ENCODE measurements at places on chromosomes 7 and 10.
A peak's percentile ranks its signal among the peaks of the same experiment; 100 is the strongest.

- no peak for DNase-seq
Observed at GRCh38 chr7:98211221-98211675, at the start of gene BHLHA15. BHLHA15 (plus strand) TSS chr7:98211439; CDS start chr7:98212310, 871 bp downstream.

GRCh38 chr10:43703286-43703685 lies 54.6 kb upstream of the ZNF32 start:
- DNase-seq: no peak

DNA sequence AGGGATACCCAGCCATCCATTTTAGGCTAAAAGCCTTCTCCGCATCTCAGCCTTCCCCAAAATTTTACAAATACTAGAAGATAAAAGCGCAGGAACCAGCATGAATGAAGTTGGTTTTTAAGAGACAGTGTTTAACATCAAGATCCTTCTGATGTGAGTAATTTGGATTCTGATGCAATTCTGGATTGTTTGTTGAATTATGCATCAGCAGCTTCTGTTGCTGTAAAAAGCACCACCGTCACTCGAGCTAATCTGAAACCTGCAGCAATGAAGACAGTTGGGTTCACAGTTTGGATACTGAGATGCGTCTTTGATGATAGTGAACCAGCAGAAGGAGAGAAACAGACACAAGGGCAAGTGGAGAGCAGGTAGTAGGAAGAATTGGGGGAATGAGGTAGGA lies 179.2 kb downstream of the PLXNA4 start:
- no peak for DNase-seq

GRCh38 chr7:20963556-20964280 lies 177.0 kb upstream of the SP8 start:
- no peak for DNase-seq

- DNase-seq: no peak
Observed at GRCh38 chr7:158842486-158842885, 13.2 kb upstream of the ESYT2 start.

DNA sequence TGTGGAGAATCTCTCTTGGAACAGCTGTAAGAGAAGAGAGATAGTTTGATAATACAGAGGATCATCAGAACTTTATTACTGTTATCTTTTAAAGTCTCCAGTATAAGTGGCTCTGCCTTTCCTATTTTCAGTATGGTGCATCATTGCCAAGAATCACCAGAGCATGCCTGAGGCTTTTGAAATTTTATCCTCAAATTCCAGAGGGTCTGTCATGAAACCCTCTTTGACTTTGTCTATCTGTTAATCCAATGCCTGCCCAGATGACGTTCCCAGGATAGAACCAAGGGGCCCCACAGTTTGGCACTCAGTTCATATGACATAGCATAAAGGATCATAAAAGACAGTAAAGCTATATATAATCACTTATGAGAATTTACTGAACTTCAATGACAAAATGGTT lies 35.3 kb upstream of the SEMA3C start:
- DNase-seq: no peak

GRCh38 chr7:30990673-30991170 lies 27.0 kb downstream of the GHRHR start:
- DNase-seq: no peak

DNA sequence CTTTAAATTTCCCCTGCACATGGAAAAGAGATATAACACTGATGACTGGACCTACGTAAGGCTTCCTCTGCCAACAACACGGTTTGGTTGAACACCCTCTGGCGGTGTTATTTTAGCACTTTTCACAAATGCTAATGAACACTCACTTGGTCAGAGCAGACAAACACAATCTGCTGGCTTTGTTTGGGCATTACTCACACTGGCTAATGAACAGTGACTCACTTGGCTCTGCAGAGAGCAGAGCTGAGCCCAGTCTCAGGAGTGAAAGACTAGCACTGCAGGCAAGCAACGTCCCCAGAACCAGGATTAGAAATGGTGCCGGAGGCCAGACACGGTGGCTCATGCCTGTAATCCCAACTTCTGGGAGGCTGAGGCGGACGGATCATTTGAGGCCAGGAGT lies 430.8 kb downstream of the PLXNA4 start:
- peak; percentile 58 for DNase-seq

- DNase-seq: no peak
Observed at GRCh38 chr10:63770523-63770922, 249.3 kb downstream of the REEP3 start.

GRCh38 chr10:102280397-102281101 lies 35.2 kb downstream of the GBF1 start:
- DNase-seq: peak; percentile 27

- no peak for DNase-seq
Observed at GRCh38 chr10:119251315-119251708, 43.9 kb downstream of the GRK5 start.

- DNase-seq: no peak
Observed at GRCh38 chr10:118950997-118951637, 78.4 kb upstream of the NANOS1 start.

- DNase-seq: no peak
Observed at GRCh38 chr10:98636921-98637329, 190.2 kb upstream of the HPS1 start.

DNA sequence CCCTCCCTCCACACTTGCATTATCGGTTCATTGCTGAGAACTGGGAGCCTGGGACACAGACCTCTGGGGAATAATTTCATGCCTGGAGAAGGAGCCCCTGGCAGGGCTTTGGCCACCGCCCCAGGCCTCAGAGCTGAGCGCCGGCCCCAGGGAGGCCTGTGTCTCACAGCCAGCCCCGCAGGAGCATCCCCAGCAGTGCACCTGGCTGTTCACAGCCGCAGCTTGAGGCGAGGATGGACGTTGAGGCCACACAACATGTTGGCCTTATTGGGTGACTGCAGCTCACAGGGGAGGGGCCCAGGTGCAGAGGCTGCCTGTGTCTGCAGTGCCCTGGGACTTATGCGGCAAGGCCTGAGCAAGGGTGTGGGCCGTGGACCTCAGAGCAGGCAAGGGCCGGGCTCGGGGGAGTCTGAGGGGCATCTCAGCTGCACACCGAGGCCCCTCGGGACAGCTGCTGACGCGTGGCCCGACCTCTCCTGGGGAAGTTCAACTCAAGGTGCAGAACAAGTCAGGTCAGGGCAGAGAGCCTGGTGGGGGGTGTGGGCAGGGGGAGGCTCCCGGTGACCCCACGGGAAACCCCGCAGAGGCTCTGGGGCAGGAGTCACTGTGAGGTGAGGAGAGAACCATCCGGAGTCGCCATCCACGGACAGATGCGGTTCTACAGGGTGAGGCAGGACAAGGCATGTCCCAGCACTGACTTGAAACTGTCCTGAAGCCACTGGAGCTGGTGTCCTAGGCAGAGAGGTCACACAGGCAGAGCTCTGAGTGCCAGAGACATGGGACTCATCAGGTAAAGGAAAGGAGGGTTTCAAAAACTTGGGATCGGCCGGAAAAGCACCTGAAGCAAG lies 13.1 kb upstream of the UBE3C start:
- DNase-seq: no peak

- DNase-seq: peak; percentile 30
Observed at GRCh38 chr7:122748195-122748594, 45.5 kb upstream of the RNF148 start.

DNA sequence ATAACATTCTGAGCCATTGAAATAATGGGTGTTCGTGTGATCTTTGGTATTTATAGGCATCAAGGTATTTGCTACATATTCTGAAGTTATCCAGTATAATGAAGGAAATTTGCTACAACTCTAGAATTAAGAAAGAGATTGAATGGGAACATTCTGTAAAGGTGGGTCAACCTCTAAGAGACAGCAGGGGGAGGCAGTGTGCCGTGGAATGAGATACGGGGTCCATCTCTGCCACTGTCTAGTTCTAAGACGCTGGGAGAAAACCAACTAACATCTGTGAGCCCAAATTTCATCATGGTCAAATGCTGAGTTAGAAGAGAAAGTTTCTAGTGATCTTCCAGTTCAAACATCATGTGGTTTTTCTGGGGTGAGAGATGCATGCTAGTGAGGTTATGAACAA lies 368.9 kb downstream of the SORCS1 start:
- DNase-seq: no peak

GRCh38 chr10:21496343-21497176 lies 28.9 kb downstream of the SKIDA1 start:
- DNase-seq: peak; percentile 58

DNA sequence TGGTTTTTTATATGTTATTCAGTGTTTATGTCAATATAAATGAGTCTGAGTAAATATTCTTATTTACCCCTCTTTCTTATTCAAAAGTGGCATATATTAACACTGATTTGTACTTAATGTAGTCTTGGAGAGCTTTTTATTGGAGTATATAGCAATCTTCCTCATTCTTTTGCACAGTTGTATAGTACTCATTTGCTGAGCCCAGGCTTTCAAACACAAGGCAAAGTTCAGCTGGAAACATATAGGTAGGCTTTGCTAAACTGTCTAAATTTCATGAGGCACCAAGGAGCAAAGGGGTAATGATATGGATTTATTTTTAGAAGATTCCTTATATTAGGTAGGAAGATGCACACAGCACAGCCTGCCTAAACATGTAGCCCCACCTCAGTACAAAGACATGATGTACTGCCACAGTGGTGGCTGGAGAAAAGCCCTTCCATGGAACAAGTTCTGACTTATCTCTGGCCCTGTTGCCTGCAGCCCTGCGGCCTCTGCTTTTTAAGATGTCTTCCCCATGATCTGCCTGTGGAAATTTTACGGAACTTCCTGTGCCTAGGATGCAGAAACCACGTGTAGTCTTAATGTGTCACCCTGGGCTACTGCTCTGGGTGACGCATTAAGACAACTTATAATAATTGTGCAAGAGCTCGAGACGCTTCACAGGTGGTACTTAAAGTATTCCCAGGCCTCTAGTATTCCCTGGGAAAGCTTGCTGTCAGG lies 9.6 kb upstream of the PDCD4 start:
- DNase-seq: no peak

DNA sequence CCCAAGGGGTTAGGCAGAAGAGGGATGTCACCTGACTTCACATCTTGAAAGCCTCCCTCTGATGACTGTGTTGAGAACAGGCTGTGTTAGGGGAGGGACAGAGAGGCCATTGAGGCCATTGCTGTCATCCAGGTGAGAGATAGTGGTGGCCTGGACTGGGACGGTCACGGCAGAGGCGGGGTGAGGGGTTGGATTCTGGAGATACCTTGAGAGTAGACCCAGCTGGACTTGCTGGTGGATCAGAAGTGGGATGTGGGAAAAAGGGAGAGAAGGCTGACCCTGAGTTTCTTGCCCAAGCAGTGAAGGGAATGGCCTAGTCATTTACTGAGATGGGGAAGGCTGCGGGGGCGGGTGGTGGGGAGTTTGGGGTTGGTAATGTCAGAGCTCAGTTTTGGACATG lies 13.6 kb downstream of the MTURN start:
- DNase-seq: no peak

DNA sequence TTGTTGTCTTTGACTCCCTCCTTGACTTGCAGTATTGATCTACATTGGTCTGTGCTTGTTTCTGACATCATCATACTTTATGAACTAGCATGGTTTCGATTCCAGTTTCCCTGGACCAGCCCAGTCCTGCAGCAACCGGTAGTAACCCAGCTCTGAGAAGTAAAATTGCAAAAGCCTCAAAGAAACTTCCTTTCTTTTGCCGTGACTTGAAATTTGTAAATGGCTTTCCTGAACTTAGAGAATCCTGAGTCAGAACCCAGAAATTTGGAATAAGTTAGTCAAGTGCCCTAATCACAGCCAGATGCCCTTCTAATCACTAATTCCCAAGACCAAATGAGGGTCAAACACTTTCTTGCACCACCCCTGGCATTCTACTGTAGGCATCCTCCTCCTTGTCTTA lies 15.0 kb downstream of the TAS2R60 start:
- no peak for DNase-seq

DNA sequence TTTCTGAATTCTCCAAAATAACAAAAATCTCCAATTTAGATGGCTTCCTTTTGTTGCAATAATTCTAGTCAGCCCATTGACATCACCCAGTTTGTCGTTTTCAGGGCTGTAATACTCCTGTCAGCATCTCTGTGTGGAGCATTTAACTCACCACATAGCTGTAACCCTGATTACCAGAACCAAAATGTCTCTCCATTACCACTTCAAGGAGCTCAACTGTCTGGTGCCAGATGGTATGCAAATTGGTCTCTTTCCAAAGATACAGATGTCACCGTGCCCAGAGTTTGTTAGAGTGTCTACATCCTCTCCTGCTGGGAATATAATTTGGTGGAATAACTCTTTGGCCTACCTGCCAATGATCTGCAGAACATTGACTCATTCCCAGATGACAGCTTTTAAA lies 350.3 kb upstream of the POT1 start:
- peak; percentile 7 for DNase-seq

GRCh38 chr10:78768876-78769275 lies 299.9 kb upstream of the ZMIZ1 start:
- no peak for DNase-seq

GRCh38 chr7:117901089-117901797 lies 28.0 kb upstream of the CTTNBP2 start:
- no peak for DNase-seq

DNA sequence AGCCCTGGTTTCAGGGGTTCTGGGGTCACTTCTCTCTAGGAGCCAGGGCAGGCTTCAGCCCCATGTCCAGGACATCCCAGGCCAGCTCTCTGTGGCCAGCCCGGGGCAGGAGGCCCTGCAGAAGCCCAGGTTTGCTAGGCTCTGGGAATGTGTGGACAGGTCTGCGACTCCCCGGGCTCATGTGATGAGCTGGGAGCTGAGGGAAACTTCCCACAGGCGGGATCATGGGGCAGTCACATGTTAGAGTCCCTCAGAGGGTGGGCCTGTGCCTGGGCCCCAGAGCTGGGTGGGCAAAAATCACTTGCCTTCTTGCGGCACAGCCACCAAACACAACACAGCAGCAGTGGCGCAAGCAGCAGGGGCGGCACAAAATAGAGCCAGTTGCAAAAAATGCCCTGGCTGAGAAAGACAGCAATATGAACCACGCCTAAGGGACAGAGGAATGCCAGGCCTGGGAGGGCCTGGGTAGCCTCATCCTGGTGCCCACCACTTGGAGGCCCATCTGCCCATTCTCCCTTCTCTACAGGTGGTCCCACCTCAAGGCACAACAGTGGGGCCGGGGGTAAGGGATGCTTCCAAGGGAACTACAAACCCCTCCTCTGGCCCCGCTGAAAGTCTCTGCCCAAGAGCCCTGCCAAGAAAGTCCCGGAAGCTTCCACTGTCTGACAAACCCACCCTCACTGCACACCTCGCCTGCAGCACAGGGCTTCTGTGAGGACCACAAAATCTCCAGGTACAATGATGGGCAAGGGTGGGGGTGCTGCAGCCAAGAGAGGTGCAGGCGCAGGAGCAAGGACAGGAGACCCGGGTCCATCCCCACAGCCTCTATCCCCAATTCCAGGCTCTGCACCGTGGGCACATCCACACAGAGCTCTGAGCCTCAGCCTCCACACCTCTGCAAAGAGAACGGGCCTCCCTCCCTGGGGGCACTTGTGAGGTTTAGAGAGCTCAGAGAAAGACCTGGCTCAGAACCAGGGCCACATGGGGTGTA lies 34.6 kb upstream of the ANTXRL start:
- DNase-seq: no peak
